ENCODE measurements at places on chromosomes 6 and 20. TPM values are rescaled to one million over a fixed set of nuclear protein-coding genes. Genes with fewer than 3 reads are reported as not detected.

DNA sequence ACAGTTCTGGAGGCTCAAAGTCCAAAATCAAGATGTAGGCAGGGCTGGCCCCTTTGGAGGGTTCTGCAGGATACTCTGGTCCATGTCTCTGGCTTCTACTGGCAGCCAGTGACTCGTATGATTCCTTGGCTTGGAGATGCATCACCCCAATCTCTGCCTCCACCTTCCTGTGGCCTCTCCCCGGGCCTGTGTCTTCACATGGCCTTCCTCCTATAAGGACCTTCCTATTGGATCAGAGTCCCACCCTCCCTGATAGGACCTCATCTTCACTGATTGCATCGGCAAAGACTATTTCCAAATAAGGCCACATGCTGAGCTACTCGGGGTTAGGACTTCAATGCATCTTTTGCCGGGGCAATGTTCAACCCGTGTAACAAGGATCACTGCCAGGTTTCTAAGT is 509.0 kb downstream of the CD83 start:
- no peak overlapping the region for H3K4me3 ChIP-seq
- H3K36me3 ChIP-seq = no peaks in the 10 kb centered on the region
- H3K27me3 ChIP-seq = no peaks in the 10 kb centered on the region
- no peak overlapping the region for H3K27ac ChIP-seq
- H3K4me1 ChIP-seq = no peaks in the 10 kb centered on the region

- H3K4me3 ChIP-seq = no peak overlapping the region
- H3K27me3 ChIP-seq = no peaks in the 10 kb centered on the region
- no peak for DNase-seq
Observed at GRCh38 chr6:40631744-40632143, 44.6 kb upstream of the LRFN2 start.

GRCh38 chr6:160523223-160523622 is 140.9 kb downstream of the LPA start:
- no peaks in the 10 kb centered on the region for H3K4me1 ChIP-seq
- no peaks in the 10 kb centered on the region for H3K36me3 ChIP-seq
- no peak overlapping the region for H3K27ac ChIP-seq
- H3K27me3 ChIP-seq = no peaks in the 10 kb centered on the region
- H3K4me3 ChIP-seq = no peak overlapping the region

DNA sequence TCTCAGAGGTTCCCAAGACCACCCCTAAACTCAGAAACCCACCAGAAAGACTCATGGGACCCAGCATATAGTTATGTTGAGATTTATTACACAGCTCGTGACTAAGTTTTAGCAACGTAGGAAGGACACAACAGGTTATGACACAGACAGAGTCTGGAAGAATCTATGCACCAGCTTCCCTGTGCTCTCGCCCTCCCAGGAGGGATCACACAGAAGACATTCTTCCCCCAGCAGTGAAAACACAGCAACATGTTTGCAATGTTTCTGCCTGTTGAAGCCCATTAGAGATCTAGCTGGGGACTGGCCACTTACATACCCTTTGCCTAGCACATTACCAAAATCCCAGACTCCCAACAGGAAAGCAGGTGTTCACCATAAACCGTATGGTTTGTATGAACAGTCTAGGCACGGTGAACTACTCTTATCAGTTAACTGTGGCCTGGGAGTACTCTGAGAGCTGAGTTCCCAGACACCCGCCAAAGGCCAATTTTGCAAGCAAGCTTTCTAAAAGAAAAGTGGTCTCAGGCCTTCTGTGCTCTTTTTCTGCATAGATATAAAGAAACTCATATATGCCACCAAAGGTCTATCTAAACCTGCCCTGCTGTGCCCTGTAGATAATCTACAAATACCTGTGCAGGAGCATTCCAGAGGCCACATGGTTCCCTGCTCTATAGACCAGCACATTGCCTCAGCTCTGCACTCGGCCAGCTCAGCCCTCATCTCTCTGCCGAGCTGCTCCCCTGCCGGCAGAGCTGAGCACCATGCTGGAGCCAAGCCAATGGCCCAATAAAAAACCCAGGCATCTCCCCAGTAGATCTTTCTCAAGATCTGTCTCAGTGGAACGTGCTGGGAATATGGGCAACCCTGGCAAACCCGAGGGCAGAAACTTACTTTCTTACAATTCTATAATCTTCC is 69.6 kb upstream of the SMIM28 start:
- no peaks in the 10 kb centered on the region for H3K27me3 ChIP-seq
- H3K4me1 ChIP-seq = no peaks in the 10 kb centered on the region
- no peak for DNase-seq
- peak overlapping the region; percentile 66 for H3K27ac ChIP-seq

- H3K27ac ChIP-seq = no peak overlapping the region
- H3K36me3 ChIP-seq = no peaks in the 10 kb centered on the region
- no peak overlapping the region for H3K4me3 ChIP-seq
- DNase-seq = no peak
Observed at GRCh38 chr6:5278565-5279120, 17.3 kb downstream of the FARS2 start.

DNA sequence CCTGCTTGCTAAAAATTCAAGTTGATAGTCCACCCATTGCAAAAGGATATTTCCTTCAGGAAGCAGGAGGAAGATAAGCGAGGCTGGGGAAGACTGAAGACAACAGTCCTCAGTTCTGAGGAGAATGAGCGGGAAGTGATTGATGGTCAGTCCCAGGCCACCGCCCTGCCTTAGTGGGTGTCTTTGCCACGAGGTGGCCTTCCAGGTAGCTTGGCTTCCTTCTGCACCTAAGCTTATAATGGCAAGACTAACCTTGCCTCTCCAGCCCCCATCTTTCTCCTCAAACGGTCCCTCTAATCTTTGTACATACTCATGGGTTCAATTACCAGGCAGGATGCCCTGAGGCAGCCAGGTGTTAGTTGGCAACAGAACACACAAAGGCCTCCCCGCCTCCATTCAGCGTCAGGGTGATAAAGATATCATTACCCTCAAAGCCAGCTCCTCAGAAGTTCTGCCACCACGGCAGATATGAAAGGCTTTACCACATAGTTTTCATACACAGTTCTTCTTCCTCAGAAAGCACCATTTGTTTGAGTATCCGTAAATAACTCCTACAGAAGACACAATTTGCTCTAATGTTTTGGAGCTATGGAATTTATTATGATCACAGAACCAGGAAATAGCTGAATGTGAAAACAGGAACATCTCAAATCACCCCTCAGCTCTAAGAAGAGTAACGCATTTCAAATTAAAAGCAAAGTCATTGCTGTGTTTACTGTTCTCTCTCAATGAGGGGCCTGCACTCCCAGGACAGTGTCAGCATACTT is 249.4 kb downstream of the ATXN1 start:
- H3K4me1 ChIP-seq = no peaks in the 10 kb centered on the region
- H3K4me3 ChIP-seq = no peak overlapping the region
- DNase-seq = no peak
- peak overlapping the region; percentile 20 for H3K27ac ChIP-seq

GRCh38 chr6:133106934-133107333 is 134.2 kb upstream of the EYA4 start:
- DNase-seq = no peak
- H3K36me3 ChIP-seq = no peaks in the 10 kb centered on the region
- no peak overlapping the region for H3K27ac ChIP-seq
- H3K4me3 ChIP-seq = no peak overlapping the region

MAP3K5 gene
- total RNA-seq = 33.2 TPM
